GM12892 (cell line): ENCODE measurements at places on chromosomes 2 and 18.
A peak's percentile ranks its signal among the peaks of the same experiment; 100 is the strongest.

- no peak for DNase-seq
Measured at GRCh38 chr2:11774600-11774999, 28.2 kb downstream of the LPIN1 start.

- DNase-seq, result no peak
Measured at GRCh38 chr2:233173115-233173514, 78.4 kb upstream of the ATG16L1 start.

DNA sequence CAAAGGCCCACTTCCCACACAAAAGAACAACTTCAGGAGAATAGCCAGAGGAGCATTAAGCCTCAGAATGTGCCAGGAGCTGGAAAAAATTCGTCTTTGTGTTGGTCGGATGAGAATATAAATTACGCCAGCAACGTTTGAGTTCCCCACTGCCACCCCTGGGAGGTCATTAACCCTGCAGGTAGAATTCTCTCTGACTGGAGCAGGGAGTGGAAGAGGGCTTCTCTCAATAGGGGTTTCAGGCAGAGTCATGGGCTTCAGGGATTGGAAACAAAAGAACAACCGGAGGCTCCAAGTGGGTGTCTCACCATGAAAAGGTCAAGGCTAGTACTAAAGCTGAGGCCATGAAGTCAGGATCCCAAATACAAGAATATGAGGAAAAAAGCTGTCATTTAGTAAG is 69.0 kb upstream of the DDX18 start:
- no peak for DNase-seq

DNA sequence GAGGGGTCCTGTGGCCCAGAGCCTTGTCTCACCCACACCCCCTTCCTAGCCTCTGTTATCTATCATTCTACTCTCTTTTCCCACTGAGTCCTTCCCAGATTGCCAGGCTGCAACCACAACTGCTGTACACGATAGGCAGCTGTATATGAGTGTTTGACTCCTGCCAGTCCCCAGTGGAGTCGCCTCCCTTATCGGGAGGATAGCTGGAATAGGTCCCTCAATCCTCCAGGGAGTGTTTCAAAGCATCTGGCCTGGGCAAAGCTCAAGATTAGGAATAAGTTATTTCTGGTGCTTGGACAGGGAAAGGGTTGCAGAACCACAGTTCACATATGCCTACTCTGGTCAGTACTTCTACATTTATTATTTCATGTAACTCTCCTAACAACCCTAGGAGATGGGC is 4.8 kb downstream of the MSGN1 start:
- no peak for DNase-seq

- DNase-seq, result no peak
Measured at GRCh38 chr2:181190711-181191110, 210.3 kb downstream of the UBE2E3 start.

DNA sequence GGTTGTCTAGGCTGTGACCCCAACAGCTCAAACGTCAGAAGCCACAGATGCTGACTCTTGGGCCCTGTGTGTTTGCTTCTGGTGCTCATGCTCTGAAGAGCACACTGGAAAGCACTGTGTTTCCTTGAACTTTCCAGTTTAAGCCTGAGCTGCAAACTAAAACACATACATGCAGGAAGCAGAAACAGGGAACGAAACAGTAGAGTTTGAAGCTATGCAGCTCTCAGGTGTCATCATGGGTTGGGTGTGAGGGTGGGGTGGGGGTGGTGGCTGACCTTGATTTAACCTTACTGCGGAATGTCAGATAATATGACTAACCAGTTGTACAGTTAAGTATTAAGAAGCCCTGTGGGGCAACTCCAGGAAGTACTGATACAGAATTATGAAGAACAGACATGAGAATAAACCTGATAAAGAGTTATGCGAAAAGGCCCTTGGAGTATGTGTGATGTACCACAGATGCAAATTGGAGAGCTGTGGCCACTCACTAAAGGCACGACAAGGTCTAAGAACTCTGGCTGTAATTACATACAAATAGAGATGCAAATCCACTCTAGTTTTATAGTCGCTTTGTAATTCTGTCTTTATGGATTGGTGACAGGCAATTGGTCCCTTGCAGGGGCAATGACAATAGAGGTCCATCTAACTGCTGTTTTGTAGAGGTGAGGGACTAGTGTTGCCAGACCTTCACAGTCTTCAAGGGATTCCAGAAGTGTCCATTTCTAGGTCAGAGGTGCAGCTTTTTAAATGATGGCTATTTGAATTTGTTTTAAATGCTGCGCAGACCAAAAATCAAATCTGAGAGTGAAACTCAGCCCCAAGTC is 273.1 kb downstream of the NAPG start:
- no peak for DNase-seq

- no peak for DNase-seq
Measured at GRCh38 chr18:45751766-45752165, 27.8 kb downstream of the SLC14A1 start.

DNA sequence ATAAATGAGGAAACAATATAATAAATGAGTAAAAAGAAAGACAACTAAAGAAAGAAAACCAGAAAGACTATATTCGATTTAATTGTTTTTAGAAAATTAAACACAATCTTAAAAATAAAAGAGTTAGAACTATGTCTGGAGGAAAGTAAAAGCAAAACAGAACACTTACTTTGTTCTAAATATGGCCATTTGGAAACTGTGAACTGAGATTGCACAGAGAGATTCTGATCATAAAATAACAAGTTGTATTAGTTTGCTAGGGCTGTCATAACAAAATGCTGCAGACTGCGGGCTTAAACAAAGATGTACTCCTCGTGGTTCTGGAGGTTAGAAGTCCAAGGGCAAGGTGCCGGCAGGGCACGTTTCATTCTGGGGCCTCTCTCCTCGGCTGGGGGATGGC is 128.1 kb upstream of the AQP4 start:
- no peak for DNase-seq

GRCh38 chr2:184598316-184599053 is at the start of gene ZNF804A:
ZNF804A (plus strand) TSS chr2:184598529; CDS start chr2:184598960, 431 bp downstream.
- peak; percentile 32 for DNase-seq

DNA sequence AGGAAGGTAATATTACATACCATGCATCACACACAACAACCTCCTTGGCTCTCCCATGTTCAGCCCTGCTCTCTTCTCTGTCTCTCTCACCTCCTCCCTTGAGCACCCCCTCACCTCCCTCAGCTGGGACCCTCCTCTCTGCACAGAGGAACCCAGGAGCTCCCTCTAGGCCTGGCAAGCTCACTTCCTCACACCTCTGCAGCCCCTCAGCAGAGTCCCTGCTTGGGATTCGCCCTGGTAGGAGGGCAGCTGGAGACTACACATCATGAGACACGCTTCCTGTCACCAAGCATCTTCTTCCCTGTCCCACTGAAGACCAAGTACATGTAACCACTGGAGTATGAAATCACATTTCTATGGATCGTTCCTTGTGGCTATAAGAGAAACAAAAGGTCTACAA is 51.0 kb downstream of the ADD2 start:
- DNase-seq, result no peak

DNA sequence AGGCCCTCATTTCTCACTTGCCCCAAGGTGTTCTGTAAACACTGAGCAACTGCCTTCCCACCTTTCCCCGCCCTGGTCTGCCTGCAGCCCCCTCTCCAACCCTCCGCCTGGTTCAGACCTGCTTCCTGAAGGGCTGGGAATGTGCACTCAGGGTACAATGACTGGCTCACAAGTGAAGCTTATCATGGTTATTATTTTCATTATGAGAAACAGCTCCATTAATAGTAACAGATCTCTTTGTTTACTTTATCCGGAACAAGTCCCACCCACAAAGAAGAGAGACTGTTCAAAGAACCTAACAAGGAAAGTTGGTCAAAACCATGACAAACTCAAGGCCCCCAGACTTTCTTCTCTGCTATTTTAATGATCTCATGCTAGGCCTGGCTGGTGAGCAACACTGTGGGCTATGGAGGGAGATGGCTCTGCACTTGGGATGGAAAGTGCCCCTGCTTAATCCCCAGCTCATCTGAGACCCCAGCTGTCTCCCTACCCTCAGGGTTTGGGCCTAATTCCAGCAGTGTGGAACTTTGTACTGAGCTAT is 36.7 kb downstream of the ARHGAP25 start:
- DNase-seq, result no peak

DNA sequence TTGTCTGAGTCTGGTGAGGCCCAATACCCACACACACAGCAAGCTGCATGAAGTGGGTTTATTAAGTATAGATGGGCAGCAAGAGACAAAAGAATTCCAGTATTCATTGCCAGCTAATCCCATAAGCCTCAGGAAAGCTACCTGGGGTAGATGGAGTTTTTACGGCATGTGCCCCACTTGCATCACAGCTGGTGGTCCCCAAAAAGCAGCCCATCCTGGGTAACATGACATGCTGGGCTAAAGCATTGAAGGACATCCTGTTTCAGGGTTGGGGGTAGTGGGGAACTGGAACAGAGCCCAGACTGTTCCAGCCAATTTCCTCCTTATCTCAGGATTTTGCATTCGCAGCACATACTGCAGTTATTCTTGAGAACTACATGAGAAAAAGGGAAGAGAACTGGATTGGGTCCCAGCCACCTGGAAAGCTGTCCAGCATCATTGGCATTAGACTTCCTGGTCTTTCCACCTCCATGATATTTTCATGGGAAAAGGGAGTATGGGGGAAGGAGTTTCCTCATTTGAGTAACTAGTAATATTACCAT is 240.1 kb upstream of the MMADHC start:
- DNase-seq, result no peak

DNA sequence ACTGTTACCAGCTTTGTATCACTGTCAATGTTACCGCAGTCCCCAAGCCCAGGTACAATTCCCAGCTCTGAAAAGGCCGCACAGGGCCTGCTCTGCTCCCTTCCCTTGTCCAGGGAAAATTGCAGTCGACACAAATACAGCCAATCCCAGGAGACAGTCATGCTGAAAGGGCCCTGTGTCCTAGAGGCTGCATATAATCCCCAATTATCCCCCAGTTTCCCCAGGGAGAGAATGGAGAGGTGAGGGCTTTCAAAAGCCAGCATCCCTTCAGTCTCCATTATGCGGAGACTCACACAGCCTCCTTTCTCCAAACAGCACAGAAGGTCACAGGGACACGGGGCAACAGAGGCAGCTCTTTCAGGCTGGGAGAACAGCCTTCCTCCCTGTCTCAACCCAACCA is 17.1 kb upstream of the CTIF start:
- DNase-seq, result no peak

DNA sequence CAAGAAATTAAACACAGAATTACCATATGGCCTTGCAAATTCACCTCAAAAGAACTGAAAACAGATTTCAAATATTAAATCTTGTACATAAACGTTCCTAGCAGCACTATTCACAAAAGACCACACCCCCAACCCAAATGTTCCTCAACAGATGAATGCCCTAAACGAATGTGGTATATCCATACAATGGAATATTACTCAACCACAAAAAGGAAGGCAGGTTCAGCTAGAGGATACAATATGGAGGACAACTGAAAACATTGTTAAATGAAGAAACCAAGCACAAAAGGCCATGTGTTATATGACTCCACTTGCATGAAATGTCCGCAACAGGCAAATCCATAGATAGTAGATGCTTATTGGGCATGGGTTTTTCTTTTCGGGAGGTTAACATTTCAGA is 61.7 kb downstream of the PPP4R1 start:
- no peak for DNase-seq

DNA sequence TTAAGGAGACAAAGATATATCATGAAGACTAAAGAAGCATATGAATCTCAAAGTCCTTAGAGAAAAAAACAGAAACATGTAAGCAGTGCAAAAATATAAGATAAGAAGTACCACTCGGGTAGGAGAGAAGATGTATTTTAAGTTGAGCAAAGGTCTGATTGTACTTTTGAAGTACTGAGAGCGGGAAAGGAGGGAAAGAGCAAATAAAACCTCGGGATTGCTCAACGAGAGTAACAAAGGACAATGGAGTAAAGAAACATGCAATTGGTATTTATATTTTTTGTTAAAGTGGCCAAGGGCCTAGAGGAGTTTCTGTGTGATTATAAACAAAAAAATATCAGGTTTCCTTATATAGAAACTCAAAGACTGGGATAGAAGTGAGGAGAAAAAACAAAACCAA is 251.9 kb downstream of the LNPK start:
- no peak for DNase-seq

- no peak for DNase-seq
Measured at GRCh38 chr2:167157523-167157922, 269.2 kb downstream of the XIRP2 start.

DNA sequence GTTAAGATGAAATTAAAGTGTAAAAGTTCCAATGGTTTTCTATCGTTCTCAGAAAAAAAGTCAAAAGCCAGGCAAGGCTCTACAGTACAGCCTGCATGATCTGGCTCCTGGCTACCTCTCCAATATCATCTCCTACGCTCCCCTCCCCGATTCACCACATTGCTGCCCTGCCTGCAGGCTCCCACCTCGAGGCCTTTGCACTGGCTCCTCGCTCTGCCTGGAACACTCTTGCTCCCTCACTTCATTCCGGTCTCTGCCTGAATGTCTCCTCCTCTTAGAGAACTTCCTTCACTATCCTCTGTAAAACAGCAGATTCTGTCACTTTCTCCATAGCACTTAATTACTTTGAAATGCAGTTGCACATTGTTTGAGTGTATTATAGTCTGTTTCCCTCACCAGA is 72.5 kb downstream of the KLF7 start:
- DNase-seq, result no peak

DNA sequence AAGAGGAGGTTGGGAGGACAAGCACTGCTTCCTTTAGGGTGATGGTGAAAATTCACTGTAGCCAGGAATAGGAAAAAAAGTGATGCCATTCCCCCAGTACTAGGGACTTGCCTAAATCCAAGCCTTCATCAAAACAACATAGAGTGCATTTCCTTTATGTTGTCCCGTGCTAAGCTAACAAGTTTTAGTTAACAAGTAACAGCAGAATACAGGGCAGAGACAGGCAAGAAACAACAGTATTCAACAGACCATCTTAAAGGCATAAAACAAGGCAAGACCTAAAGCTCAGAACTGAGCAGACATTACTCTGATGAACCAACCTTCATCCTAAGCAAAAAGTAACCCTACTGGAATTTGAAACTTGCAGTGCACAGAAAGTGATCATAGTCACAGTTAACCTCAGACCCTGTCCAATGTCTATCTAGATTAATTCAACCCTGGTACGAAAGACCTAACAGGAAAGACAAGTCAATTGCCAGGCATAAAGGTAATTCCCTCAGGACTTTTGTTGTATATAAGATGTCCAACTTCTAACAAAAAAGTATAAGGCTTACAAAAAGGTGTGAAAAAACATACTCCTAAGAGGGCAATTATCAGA is 34.4 kb upstream of the GALNT1 start:
- DNase-seq, result no peak

- DNase-seq, result no peak
Measured at GRCh38 chr18:80136679-80137078, 27.6 kb downstream of the ADNP2 start.

DNA sequence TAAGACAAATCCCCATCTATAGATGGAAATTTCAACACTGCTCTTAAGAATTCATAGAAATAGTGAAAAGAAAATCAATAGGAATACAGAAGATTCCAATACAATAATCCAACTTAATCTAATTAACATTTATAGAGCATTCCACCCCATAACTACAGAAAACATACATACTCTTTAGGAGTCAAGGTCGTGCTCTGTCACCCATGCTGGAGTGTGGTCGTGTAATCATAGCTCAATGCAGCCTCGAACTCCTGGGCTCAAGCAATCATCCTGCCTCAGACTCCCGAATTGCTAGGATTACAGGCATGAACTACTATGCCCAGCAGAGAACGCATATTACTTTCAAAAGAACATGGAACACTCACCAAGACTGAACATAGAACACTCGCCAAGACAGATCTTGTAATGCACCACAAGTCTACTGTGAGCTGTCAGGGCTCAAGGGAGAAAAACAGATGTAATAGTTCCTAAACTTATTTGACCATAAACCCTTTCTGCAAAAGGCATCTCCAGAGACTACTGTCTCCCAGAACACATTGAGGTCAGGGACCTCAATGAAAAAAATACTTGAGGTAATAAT is 14.1 kb downstream of the MEMO1 start:
- no peak for DNase-seq

GRCh38 chr18:34787931-34788532 is 77.9 kb downstream of the DTNA start:
- peak; percentile 5 for DNase-seq
